ENCODE measurements at places on chromosomes 7 and 10. TPM values are rescaled to one million over a fixed set of nuclear protein-coding genes. Genes with fewer than 3 reads are reported as not detected.

DNA sequence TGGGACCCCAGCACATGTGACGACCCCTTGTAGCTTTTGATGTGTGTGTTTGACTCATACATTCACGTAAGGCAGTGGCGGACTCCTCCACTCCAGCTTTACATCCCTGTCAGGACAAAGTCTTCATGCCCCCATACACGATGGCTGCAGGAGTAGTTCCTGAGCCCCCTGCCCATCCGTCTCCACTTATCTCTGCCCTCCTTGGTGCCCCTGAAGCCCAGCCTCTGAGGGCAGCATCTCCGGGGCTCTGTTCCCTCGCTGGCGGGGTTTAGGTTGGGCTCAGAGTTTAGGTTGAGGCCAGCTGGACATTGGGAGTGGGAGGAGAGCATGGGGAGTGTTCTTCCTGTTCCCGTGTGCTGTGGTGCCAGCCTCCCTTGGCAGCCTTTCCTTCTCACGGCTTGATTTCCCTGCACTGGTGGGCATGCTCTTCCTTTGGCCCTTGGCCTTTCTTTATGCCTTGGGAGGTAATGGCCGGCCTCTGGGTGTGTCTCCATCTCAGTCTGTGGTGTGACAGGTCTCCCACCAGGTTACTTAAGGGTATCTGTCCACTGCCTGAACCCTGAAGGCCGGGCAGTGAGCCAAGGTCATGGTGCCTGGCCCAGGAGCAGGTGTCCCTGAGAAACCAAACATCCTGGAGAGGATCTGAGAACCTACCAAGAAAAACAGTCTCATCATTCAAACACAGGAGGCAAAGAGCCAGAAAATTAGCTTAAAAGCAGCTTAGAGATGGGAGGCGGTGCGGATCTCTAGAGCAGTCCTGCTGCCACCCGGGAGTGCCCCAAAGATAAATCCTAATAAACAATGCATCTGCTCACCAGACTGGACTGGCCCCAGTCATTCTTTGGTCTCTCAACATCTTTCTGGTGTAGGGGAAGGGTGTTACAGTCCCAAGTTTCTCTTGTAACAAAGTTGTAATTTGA is 85.5 kb downstream of the GLRX3 start:
- no peak overlapping the region for H3K4me3 ChIP-seq
- no peaks in the 10 kb centered on the region for H3K36me3 ChIP-seq
- H3K27me3 ChIP-seq, result no peaks in the 10 kb centered on the region
- DNase-seq, result no peak
- H3K4me1 ChIP-seq, result no peaks in the 10 kb centered on the region

The PIP gene
- total RNA-seq, result not detected

DNA sequence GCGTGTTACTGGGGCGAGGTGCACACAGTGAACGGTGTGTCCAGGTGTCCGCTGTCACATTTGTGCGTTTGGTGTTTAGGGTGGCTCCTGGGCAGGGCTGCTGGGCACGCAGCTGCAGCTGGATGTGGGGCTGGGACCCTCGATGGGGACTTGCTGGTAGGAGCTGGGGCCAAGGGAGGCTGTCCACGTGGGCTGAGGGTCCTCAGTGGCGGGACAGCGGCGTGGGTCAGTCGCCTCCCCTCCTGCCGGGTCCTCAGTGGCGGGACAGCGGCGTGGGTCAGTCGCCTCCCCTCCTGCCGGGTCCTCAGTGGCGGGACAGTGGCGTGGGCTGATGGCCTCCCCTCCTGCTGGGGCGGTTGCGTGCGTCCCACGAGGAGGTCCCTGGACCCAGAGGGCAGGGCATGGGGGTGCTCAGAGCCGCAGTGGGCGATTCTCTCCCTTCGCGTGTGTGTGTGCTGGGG is 68.5 kb downstream of the INPP5A start:
- peak; percentile 66 for DNase-seq
- no peak overlapping the region for H3K4me3 ChIP-seq
- no peaks in the 10 kb centered on the region for H3K36me3 ChIP-seq
- H3K4me1 ChIP-seq, result no peaks in the 10 kb centered on the region
- no peak overlapping the region for H3K27ac ChIP-seq

The CTAGE6 gene
- total RNA-seq, result 1.2 TPM

GRCh38 chr10:125021686-125022344 is 79.9 kb downstream of the ZRANB1 start:
- H3K27ac ChIP-seq, result no peak overlapping the region
- peaks cover 1% of the 10 kb centered on the region for H3K4me1 ChIP-seq
- no peaks in the 10 kb centered on the region for H3K36me3 ChIP-seq
- DNase-seq, result no peak

GRCh38 chr7:157008-157310 is 35.4 kb upstream of the FAM20C start:
- H3K4me1 ChIP-seq, result no peaks in the 10 kb centered on the region
- no peaks in the 10 kb centered on the region for H3K36me3 ChIP-seq
- H3K27me3 ChIP-seq, result no peaks in the 10 kb centered on the region
- no peak overlapping the region for H3K27ac ChIP-seq

The RET gene
- 0.29 TPM for total RNA-seq

- no peak for DNase-seq
- H3K4me1 ChIP-seq, result no peaks in the 10 kb centered on the region
- H3K36me3 ChIP-seq, result no peaks in the 10 kb centered on the region
- H3K27ac ChIP-seq, result no peak overlapping the region
- H3K27me3 ChIP-seq, result no peaks in the 10 kb centered on the region
- no peak overlapping the region for H3K4me3 ChIP-seq
Observed at GRCh38 chr7:26087321-26088091, 64.5 kb upstream of the NFE2L3 start.

DNA sequence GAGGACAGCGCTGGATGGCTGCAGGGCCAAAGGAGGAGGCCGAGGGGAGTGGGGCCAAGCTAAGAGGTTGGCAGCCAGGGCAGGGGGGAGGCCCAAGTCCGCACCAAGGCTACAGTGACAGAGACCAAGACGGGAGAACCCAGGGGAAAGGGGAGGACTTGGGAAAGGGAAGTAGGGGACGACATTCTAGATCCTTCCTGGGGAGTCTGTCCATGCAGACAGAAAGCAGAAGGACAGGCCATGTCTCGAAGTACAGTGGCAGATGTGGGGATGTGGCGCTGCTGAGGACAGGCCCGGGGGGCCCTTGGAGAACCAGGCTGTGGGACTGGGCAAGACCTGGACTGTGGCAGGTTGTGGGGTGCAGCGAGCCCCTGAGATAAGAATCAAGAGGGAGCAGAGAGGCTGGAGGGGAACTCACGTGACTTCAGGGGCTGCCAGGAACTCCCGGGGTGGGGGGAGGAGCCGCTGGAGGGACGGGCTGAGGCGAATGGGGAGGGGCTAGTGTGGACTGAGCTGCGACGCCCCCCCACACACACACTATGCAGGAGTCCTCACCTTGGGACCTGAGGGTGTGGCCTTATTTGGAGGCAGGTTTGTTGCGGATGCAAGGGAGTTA is 68.5 kb upstream of the TNRC18 start:
- H3K27ac ChIP-seq, result no peak overlapping the region
- H3K4me1 ChIP-seq, result no peaks in the 10 kb centered on the region
- no peak overlapping the region for H3K4me3 ChIP-seq
- H3K27me3 ChIP-seq, result no peaks in the 10 kb centered on the region

The POU6F2 gene
- total RNA-seq, result 1.5 TPM

- H3K4me1 ChIP-seq, result no peaks in the 10 kb centered on the region
- no peak within 1 kb of the TSS for H3K27ac ChIP-seq
- peak; percentile 84 for DNase-seq
- peak within 1 kb of the TSS; percentile 62 for H3K4me3 ChIP-seq
Observed at GRCh38 chr10:73910764-73911552, at the start of gene PLAU. Gene PLAU, plus strand, starts transcription at chr10:73911132. Its CDS starts 424 bp downstream, at chr10:73911556.

The VENTX gene
- 4.0 TPM for total RNA-seq

DNA sequence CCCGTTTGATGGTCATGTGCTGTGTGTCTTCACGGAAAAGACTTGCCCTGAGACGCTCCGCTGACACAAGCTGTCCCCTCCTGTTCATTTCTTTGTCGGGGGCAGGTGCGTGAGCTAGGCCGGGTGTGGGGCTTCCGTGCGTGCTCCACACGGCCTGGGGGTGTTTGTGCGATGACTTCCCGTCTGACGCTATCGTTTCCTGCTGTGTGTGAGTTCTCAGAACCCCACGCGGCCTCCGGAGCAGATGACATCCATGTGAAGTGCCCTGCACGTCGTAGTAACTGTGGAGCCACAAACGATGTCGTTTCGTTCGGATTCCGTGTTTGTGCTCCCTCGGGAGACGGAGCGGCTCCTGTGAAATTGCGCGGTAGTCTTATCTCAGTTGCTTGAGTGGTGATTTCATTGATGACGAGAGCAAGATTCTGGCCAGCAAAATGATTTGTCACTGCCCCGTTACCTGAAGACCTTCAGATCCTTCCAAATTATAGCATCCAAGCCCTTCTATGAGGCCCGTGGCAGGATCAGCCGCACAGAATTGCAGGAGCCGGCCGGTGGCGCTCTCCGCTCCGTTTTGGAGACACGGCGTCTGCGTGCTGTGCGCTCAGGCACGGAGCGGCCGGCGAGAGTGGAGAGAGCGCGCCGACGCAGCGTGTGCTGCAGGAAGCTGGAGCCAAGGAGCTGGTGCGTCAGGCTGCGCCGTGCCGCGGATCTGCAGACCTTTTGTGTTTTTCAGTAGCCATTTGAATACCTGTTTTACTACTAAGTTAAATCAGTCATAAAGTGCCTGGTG is 94.9 kb downstream of the NKX6-2 start:
- no peak overlapping the region for H3K27ac ChIP-seq
- peak; percentile 64 for DNase-seq
- no peak overlapping the region for H3K4me3 ChIP-seq
- no peaks in the 10 kb centered on the region for H3K27me3 ChIP-seq

DNA sequence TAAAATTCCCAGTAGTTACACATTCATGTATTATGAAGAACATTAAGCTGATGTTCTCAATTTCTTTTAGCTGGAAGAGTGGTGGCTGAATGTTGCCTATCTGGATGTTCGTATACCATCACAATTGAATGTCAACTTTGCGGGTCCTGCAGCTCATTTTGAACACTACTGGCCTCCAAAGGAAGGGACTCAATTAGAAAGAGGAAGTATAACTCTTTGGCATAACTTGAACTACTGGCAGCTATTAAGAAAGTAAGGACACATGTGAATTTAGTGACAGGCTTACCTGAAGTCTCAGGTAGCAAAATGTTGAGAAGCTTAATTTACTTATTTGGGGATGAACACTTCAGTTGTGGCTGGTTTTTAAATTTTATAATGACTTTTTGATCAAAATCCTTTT is 15.9 kb downstream of the CROT start:
- no peak overlapping the region for H3K4me3 ChIP-seq
- no peaks in the 10 kb centered on the region for H3K27me3 ChIP-seq
- DNase-seq, result no peak
- no peak overlapping the region for H3K27ac ChIP-seq

GRCh38 chr7:3585826-3586225 is 284.8 kb downstream of the SDK1 start:
- H3K4me3 ChIP-seq, result no peak overlapping the region
- no peaks in the 10 kb centered on the region for H3K36me3 ChIP-seq
- no peak for DNase-seq
- no peaks in the 10 kb centered on the region for H3K4me1 ChIP-seq

The PRPF18 gene
- total RNA-seq, result 21.0 TPM

The CYP2C9 gene
- total RNA-seq, result not detected

The TEX36 gene
- not detected for total RNA-seq

GRCh38 chr10:102741726-102742237 is 2.0 kb upstream of the WBP1L start:
- no peaks in the 10 kb centered on the region for H3K36me3 ChIP-seq
- no peak for DNase-seq
- H3K27me3 ChIP-seq, result no peaks in the 10 kb centered on the region
- peak overlapping the region; percentile 54 for H3K27ac ChIP-seq

The SDK1 gene
- 46.3 TPM for total RNA-seq

DNA sequence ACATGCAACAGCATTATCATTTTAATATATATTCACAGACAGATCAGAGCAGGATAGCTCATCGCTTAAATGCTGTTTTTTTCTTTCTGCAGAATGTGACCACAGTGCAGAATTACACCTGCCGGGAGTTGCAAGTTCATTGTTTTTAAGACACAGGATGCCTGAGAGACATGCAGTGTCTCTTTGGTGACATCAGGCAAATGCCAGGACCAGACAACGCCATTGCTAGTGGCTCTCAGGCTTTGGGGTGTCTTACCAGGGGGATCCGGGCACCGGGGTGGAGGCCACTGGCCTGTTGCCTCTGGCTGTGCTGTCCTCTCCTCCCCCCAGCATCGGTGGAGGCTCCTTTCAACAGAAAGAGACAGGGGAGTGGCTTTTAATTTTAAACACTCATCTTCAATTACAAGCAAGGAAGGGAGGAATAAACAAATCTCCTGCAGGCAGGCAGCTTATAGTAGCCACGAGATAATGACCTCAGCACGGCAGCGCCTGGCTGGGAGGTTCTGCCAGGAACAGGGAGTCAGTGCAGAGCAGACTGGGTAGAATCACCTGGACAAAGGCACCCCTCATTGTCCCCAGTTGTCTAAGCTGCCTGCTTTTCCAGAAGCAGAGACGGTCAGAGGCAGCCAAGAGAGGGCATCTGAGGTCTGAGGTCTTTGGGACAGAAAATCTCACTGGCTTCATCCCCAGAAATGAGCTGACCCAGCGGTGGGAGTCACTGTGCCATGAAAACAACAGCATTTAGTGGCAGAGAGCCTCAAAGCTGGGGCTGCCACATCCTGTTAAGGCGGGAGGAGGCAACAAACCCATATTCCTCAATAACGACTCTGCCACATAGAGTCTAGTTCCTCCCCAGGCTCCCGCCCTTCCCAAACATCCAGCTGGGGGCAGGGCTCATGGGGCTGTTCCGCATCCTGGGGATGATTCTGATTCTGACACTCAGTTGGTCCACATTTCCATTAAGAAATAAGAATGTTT is 148.4 kb downstream of the TCERG1L start:
- H3K4me1 ChIP-seq, result no peaks in the 10 kb centered on the region
- H3K4me3 ChIP-seq, result no peak overlapping the region
- no peaks in the 10 kb centered on the region for H3K36me3 ChIP-seq
- no peak overlapping the region for H3K27ac ChIP-seq
- H3K27me3 ChIP-seq, result no peaks in the 10 kb centered on the region

GRCh38 chr10:99266383-99266782 is 30.7 kb upstream of the HPSE2 start:
- no peak for DNase-seq
- H3K4me1 ChIP-seq, result no peaks in the 10 kb centered on the region
- H3K27ac ChIP-seq, result no peak overlapping the region

DNA sequence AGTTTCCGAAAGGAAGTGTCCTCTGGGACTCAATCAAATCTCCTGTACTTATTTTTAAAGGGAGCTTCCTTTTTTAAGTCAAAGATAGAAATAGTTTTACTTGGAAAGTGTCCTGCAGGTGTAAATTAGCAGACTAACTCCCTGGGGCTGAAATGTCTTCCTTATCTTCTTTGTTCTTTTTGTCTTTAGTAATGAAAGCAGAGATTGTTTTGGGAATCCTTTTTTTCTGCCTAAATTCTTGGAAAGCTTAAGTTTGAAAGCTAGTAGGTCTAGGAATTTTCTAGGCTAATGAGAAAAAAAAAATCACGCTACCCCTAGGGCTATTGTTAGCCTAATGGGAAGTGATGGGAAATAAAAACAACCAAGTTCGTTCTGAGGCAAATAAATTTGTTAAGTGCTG is 139.1 kb upstream of the CSTF2T start:
- H3K27ac ChIP-seq, result no peak overlapping the region
- DNase-seq, result no peak
- H3K36me3 ChIP-seq, result no peaks in the 10 kb centered on the region
- H3K4me3 ChIP-seq, result no peak overlapping the region

- H3K4me3 ChIP-seq, result no peak overlapping the region
- no peaks in the 10 kb centered on the region for H3K27me3 ChIP-seq
- peaks cover 3% of the 10 kb centered on the region for H3K4me1 ChIP-seq
- no peak overlapping the region for H3K27ac ChIP-seq
- no peaks in the 10 kb centered on the region for H3K36me3 ChIP-seq
Observed at GRCh38 chr7:18429547-18429946, 66.0 kb upstream of the HDAC9 start.

The GPR15LG gene
- not detected for total RNA-seq
